NT2/D1 (cell line): ENCODE measurements at places on chromosomes 4 and X.

DNA sequence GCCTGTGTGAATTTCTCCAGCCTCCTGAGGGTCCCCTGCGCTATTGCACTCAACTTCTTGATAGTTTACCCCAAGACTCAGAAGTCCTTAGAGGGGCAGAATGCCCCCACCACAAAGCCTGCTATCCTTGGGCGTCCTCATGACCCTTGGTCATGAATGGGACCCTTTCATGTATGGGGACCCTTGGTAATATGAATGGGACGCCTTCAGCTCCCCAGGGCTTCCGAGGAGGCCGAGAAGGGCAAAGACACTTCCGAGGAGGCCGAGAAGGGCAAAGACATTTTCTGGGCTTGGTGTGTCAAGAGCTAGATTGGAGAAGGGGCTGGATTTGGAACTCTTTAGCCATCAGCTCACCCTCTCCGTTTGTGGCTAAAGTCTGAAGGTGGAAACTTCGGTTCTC, 8.6 kb downstream of the SHOX start:
- no peak for DNase-seq

- no peak for DNase-seq
Observed at GRCh38 chr4:2634014-2634413, 97.6 kb downstream of the FAM193A start.

GRCh38 chrX:15985937-15986336, 131.3 kb upstream of the AP1S2 start:
- DNase-seq: no peak

- DNase-seq: no peak
Observed at GRCh38 chr4:7171191-7171900, 21.0 kb upstream of the SORCS2 start.

- DNase-seq: no peak
Observed at GRCh38 chr4:184750926-184751584, 17.2 kb upstream of the CENPU start.

DNA sequence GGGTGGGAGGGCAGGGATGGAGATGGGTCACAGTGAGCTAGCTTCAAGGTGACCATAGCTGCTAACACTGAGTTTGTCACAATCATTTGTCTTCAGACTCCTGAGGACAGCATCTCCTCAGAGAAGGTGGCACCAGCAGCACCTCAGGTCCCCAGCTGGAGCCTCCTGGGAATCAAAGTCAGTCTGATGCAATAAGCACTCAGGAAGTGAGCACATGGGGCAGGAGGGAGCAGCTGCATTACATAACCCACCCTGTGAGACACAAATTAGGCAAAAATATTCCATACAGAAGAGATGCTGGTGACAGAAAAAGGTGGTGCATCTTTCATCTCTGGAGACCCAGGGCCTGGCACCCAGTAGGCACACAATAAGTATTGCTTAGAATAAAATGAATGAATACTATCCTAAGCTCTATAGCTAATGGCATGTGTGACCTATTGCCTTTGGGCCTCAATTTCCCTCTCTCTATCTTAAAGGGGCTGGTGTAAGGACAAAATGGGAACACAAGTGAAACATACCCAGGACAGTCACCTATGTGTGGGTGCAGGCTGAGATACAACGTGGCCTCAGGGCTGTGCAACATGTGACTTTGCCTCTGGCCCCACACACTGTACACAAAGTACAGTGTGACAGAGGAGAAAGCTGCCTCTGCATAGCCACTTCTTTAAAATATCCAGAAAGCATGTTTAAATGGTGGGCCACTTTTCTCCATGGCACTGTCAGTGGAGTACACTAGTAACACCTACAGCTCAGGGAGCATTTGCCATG, 37.1 kb downstream of the SLC39A8 start:
- DNase-seq: no peak

- DNase-seq: no peak
Observed at GRCh38 chrX:68550193-68550592, 51.3 kb downstream of the YIPF6 start.

- DNase-seq: no peak
Observed at GRCh38 chr4:6845027-6845426, 62.5 kb downstream of the KIAA0232 start.

GRCh38 chr4:107736037-107736436, 16.0 kb upstream of the PAPSS1 start:
- no peak for DNase-seq
